ENCODE measurements at places on chromosomes 2 and 18.

DNA sequence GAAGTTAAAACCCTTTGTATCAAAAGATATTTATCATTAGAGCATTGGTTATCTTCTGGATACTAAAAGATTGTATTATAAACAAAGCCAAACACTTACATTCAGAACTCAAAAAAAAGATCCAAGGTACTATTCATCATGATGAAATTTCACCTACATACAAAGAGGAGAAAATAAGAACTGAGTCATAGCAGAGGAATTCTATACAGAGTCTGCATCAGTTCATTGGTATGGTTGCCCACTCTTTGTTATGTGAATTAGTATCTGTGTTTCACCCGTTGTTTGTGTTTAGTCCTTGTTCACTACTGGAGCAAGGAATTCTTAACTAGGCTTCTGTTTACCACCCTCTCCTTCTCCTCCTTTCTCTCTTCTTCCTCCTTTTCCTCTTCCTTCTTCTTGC is 157.9 kb downstream of the LNPK start:
- peak; percentile 79 for DNase-seq

DNA sequence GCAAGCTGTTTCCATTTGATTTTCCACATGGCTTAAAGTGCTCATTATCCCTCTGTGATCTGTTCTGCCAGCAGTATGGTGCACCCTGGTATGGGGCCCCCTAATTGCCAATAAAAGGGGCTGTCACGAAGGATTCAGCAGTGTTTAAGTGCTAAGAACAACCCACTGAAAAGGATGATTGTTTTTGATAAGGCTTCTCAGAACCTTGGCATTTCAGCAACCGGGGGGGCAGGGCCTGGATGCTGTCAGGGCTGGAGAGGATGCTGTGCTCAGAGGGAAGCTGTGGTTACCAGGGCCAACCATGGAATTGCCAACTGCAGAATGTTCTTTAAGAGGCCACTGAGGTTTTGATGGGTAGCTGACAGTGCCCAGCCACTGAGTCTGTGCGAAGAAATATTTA is 117.8 kb downstream of the CTIF start:
- DNase-seq: peak; percentile 63

DNA sequence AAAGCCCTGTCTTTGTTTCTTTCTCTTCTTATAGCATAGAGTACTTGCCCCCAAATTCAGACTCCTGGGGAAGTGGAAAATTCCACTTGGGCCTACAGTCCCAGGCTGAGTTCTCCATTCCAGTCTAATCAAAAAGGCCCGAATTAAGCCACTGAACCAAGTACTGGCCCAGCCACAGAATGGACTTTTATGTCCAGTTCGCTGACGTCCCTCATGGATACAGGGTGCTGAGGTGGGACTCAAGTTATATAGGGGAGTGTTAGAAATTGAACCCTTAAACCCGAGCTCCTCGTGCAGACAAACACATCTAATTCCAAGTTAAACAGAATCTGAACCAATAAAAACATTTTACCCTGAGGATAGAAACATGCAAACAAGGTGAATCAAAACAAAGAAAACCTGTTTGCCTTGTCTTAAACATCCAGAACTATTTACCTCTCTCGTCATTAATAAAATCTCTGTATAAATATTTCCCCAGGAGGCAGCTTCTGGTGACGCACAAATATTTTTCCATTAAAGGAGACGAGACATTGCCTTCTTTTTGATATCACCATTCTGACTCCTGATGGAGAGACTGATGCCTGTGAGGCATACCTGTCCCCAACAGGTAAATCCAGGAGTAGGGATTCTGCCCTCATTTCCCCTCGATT is 136.8 kb upstream of the ARL4C start:
- DNase-seq: no peak

- no peak for DNase-seq
Measured at GRCh38 chr2:46564811-46565241, 85.5 kb downstream of the TMEM247 start.

DNA sequence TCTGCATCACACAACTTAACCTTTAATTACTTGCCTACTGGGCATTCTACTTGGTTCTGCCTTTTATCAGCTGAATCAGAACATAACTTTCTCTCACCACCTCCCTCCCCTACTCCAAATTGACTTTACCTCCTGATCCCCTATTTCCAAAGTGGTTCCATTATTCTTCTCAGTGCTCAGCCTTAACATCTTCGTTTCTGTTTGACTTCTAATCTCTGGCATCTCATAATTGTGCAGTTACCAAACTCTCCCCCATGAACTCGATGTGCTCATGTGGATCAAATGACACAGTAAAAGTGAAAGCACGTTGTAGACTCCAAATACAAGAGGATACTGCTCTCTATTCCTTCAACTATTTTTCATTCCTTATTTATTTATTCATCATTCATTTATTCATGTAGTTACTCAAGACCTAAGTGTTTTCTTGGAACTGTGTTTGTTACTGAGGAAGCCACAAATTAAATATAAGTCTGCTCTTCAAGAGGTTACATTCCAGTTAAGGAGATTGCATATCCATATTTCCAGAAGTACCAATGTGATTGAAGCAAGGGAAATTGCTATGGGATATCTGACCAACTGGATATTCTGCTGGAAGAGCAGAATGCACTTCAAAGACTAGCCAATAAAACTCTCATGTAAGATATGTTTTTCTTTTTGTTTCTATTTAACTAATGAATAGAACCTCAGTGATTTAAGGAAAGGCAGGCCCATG is 158.8 kb downstream of the TMEFF2 start:
- DNase-seq: peak; percentile 31

- no peak for DNase-seq
Measured at GRCh38 chr2:56210291-56210690, 26.5 kb downstream of the CCDC85A start.

- no peak for DNase-seq
Measured at GRCh38 chr2:168574856-168575630, 119.0 kb downstream of the CERS6 start.

DNA sequence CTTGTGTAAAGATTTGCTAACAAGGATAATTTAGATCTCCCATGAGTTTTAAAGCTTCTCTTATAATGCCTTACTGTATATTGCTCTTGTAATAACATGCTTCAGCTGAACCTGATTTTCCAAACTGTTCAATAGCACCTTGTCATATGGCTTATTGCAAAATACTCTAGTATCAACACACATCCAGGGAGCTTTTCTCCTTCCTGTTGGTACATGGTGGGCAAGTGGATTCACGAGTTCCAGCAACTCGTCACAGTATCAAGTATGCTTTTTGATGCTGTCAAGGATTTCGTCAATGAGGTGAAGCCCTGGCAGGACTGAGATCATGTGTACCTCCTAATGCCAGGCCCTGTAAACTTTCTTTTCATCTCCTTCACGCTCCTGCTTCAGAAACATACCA is 59.5 kb upstream of the ITPRID2 start:
- DNase-seq: no peak

GRCh38 chr2:217183471-217183870 is 323.6 kb upstream of the TNP1 start:
- no peak for DNase-seq

DNA sequence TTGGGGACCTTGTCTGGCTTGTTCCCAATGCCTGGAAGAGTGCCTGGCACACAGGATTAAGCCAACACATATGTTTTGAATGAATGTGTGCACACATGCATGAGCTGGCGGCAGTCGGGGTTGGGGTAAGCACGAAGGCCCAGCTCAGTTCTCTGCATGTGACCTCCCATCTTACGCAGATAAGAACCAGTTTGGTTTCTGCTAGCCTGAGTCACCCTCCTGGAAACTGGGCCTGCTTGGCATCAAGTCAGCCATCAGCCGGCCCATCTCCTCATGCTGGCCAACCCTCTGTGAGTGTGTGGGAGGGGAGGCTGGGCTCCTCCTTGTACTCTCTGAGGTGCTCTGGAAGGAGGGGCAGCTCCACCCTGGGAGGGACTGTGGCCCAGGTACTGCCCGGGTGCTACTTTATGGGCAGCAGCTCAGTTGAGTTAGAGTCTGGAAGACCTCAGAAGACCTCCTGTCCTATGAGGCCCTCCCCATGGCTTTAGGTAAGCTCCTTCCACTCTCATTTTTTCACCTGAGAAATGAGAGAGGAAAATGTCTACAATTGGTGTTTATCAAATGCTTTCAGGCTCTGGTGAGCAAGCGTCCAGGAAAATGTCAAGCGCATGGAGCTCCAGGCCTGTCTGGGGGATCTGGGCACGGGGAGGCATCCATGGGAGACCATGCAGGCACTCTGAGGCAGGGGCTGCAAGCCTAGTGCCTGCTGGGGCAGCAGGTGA is 9.7 kb upstream of the IL1RN start:
- peak; percentile 93 for DNase-seq

DNA sequence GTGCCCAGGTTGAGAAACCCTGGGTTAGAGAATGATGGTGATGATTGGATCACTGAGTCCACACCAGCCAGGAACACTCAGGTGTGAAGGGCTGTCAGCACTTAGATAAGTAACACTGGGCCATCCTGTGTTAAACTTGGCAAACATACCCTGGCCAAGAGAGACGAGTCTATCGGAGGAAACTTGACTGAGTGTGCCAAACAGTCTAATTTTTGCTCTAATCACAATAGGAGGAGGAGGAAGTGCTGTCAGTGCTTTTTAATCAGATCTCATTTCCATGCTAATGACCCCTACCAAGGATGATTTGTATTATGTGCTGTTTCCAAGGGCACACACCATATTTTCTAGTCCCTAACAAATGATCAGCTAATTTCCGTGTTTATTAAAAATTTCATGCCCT is 63.8 kb upstream of the SEC11C start:
- DNase-seq: no peak

- peak; percentile 82 for DNase-seq
Measured at GRCh38 chr2:105437708-105438103, 38.9 kb upstream of the FHL2 start.

GRCh38 chr2:156319811-156320485 is 12.6 kb downstream of the NR4A2 start:
- no peak for DNase-seq

DNA sequence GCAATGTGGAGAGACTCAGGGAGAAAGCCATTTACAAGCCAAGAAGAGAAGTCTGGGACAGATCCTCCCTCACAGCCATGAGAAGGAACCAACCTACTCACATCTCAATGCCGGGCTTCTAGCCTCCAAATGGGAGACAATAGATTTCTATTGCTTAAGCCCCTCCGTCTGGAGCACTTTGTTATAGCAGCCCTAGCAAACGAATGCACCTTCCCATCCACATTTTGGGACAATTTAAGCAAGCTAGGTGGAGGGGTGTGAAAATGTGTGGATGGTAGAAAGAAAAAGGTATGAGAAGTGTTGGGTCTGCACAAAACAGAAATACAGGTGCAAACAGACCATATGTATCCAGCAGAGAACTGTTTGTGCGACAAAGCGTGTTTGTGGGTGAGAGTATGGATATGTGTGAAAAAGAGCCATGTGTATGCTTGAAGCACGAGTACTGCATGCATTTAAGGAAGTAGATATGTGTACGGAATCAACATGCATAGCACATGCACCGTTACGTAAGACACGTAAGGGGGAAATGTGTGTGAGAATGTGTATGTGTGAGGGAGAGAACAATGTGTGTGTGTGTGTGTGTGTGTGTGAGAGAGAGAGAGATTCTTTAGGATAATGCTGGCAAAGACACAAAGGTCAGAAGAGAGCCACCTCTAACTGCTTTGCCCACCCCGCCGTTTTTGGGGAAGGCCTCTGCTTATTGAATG is 13.1 kb upstream of the E2F6 start:
- no peak for DNase-seq

DNA sequence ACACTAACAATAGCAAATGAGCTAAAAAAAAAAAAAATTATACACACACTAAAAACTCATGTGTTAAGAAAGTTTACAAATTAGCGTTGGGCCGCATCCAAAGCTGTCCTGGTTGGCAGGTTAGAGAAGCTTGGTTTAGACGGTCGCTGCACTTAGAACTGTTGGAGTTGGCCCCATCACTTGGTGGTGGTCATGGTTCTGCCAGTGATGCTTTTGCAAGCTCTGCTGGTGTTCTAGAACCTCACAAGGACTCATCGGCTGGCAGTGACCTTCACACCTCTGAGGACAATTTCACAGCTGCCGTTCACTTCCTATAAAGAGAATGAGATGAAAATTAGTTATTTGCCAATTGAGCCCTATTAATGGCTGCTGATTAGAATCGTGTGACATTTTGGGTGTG is 229.0 kb downstream of the AGAP1 start:
- no peak for DNase-seq

- DNase-seq: peak; percentile 43
Measured at GRCh38 chr2:160227293-160227915, 27.3 kb upstream of the ITGB6 start.

DNA sequence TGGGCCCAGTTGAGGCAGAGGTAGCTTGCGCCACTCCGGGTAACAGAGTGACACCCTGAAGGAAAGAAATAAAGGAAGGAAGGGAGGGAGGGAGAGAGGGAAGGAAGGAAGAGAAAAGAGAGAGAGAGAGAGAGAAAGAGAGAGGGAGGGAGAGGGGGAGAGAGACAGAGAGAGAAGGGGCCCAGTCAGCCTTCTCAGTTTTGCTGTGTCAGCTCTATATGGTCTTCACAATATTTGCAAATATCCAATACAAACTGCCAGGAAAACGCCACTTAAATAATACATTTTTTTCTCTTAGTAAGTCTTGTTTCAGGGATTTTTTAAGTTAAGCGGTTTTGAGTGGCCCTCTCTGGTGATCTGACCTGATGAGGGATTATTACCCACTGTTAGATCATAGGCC is 5.6 kb upstream of the CHMP1B start:
- DNase-seq: no peak

DNA sequence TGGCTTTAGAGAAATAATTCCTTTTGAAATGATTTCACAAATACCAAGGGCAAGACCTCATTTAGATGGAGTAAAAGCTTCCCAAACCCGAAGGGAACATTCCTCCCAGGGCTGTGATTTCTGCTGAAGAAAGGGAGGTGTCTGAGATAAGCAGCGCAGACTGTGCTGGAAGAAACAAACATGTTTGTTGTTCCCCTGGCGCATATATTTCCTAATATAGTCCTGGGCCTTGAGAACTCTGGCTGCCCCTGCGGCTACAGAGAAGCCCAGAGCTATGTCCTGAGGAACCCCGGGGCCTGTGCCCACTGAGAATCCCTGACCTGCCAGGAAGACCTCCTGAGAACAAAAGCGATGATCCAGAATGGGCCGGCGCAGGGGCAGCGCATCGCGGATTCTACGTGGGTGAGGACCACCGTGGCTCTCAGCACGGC is 372.6 kb upstream of the NT5C1B start:
- no peak for DNase-seq

GRCh38 chr2:212974692-212975091 is 176.7 kb downstream of the IKZF2 start:
- peak; percentile 37 for DNase-seq

- DNase-seq: no peak
Measured at GRCh38 chr18:48367557-48367956, 41.6 kb downstream of the ZBTB7C start.

- no peak for DNase-seq
Measured at GRCh38 chr2:215407590-215408264, 28.1 kb downstream of the FN1 start.

DNA sequence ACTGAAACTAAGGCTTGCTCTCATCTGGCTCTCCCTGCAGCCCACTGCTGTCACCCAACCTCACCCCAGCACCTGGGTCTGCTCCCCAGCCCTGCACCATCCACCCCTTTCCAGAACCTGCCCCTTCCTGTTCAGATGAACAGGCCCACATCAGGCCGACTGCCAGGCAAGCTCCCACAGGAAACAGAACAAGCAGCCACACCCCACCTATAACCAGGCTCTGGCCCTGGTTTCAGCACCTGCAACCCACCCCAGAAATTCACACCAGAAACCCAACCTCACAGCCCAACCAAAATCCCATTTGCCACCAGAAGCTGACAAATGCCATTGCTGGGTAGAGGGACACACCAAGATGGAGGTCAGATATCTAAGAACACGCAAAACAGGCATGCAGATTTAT is 159.2 kb upstream of the ID2 start:
- no peak for DNase-seq

- DNase-seq: no peak
Measured at GRCh38 chr18:8217051-8217564, 392.1 kb upstream of the RAB12 start.

- no peak for DNase-seq
Measured at GRCh38 chr2:217469203-217469810, 533.5 kb downstream of the TNS1 start.

All from fibroblast of skin of right quadriceps (primary cell).